ENCODE measurements at places on chromosomes 3 and 15.

GRCh38 chr15:94174399-94174802 lies 57.0 kb upstream of the MCTP2 start:
- DNase-seq: no peak

DNA sequence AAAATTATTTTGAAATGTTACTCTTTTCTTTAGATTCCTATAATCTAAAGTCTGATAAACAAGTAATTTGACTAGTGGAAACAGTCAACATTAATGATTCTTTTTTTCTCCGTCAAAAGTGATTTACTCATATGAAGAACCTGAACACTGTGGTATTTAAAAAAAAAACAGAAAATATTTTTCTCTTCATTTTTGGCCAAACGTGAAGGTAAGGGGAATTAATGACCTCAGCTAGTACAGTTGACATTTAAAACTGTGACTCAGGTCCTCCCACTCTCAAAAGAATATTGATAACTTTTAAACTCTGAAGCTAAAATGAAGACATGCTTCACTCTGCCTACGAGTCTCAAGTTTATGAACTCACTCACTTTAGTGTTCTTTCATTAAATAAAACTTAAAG lies 34.5 kb downstream of the TIGIT start:
- no peak for DNase-seq

GRCh38 chr15:60660290-60661051 lies 181.5 kb upstream of the ICE2 start:
- DNase-seq: peak; percentile 64

DNA sequence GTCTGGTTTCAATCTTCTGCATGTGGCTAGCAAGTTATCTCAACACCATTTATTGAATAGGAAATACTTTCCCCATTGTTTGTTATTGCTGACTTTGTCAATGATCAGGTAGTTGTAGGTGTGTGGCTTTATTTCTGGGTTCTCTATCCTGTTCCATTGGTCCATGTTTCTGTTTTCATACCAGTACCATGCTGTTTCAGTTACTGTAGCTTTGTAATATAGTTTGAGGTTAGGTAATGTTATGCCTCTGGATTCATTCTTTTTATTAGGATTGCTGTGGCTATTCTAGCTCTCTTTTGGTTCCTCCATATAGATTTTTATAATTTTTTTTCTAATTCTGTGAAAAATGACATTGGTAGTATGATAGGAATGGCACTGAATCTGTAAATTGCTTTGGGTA lies 58.3 kb downstream of the LRRC49 start:
- no peak for DNase-seq

Data from MM.1S (cell line).